Breast epithelium (tissue), 4 donors: ENCODE measurements at places on chromosomes 2 and 18. TPM values are rescaled to one million over a fixed set of nuclear protein-coding genes. Genes with fewer than 3 reads are reported as not detected.

DNA sequence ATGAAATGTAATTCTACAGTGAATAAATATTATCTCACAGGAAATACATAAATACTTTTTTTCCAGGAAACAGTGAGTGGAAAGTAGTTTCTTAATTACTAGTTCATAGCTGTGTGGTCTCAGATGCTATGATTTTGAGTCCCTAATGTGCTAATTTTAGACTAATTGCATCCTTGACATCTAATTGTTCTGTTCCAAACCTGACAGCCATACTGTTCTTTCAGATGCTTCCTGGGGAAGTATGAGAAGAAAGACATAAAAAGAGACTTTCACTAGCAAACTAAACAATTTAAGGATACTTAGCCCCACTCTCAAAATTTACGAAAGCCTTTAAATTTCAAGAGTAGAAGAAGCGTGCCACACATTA is 350.9 kb upstream of the CDH20 start:
- H3K4me3 ChIP-seq: no peak overlapping the region
- no peak overlapping the region for H3K27ac ChIP-seq
- no peaks in the 10 kb centered on the region for H3K27me3 ChIP-seq
- DNase-seq: no peak
- no peaks in the 10 kb centered on the region for H3K36me3 ChIP-seq

DNA sequence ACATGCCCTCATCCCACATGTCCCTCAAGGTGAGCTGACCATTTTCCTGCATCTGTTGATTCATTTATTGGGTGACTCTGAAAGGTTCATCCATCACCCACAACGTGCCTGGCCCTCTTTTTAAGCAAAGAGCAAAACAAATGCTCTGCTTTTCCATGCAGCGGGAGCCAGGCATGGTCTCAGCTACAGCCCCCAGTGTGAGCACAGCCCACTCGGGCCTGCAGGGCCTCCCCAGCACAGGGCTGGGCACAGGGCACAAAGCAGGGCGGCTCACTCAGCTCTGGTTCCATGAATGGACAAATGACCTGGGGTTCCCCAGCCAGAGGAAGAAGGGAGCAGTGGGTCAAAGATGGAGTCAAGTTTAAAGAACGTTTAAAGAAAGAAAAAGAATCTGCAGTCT is 24.1 kb upstream of the OTOS start:
- H3K27ac ChIP-seq: no peak overlapping the region
- H3K4me3 ChIP-seq: no peak overlapping the region
- no peak for DNase-seq
- no peaks in the 10 kb centered on the region for H3K4me1 ChIP-seq
- H3K27me3 ChIP-seq: no peaks in the 10 kb centered on the region
- H3K36me3 ChIP-seq: no peaks in the 10 kb centered on the region

Gene FTCDNL1
- 5.9 TPM for total RNA-seq

Gene GKN1
- not detected for total RNA-seq

- H3K4me1 ChIP-seq: no peaks in the 10 kb centered on the region
- no peaks in the 10 kb centered on the region for H3K27me3 ChIP-seq
- H3K36me3 ChIP-seq: no peaks in the 10 kb centered on the region
- no peak for DNase-seq
- H3K27ac ChIP-seq: no peak overlapping the region
These were observed 88.5 kb upstream of the COPS8 start for GRCh38 chr2:236997069-236997715.

DNA sequence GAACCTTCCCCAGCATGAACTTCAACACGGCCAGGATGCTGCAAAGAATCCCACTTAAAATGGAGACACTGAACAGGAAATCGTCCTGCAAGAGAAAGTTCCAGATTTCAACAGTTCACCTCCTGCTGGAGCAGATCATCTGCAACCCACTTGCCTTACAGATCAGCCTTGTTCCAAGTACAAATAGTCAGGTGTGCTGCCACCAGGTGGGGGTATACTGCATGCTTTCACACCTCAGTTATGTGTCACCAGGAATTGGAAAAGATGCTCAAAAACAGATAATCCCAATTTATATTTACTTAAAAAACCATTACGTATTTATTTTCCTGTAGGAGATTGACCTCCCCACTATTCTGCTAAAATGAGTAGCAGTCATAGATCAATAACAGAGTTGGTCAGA is 212.3 kb downstream of the MGAT5 start:
- no peak overlapping the region for H3K4me3 ChIP-seq
- H3K36me3 ChIP-seq: no peaks in the 10 kb centered on the region
- H3K27ac ChIP-seq: no peak overlapping the region
- no peaks in the 10 kb centered on the region for H3K4me1 ChIP-seq

Gene SETBP1
- total RNA-seq: 26.2 TPM
